ENCODE measurements at places on chromosomes 12 and 14. TPM values are rescaled to one million over a fixed set of nuclear protein-coding genes. Genes with fewer than 3 reads are reported as not detected.

GRCh38 chr14:65346895-65347294, 65.6 kb upstream of the FUT8 start:
- no peak overlapping the region for H3K27ac ChIP-seq
- no peaks in the 10 kb centered on the region for H3K4me1 ChIP-seq
- H3K27me3 ChIP-seq: no peaks in the 10 kb centered on the region
- H3K36me3 ChIP-seq: no peaks in the 10 kb centered on the region
- DNase-seq: no peak

GRCh38 chr12:94930216-94930654, 73.3 kb downstream of the NDUFA12 start:
- H3K27me3 ChIP-seq: no peaks in the 10 kb centered on the region
- H3K4me1 ChIP-seq: no peaks in the 10 kb centered on the region
- no peak overlapping the region for H3K4me3 ChIP-seq
- no peaks in the 10 kb centered on the region for H3K36me3 ChIP-seq
- H3K27ac ChIP-seq: no peak overlapping the region
- no peak for DNase-seq

KLRK1 gene
- not detected for total RNA-seq

DNA sequence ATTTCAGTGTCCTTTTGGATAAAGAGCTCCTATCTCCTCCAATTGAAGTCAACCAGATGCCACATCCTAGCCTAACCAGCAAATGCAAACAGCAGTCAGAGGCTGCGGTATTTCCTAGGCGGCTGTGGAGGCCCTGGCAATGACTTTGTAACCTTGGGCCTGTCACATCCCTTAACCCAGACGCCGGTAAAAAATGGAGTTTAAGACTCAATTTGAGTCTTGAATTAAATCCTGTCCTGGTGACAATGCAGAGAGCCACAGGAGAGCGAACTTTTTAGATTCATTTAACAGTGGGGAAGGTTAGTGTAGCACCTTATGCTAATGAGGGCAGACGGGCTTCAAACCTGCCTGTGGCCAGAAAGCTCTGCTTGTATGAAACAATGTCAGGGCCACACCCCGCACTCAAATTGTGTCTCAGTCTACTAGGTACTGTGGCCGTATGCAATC, 1.3 kb downstream of the C12orf75 start:
- no peaks in the 10 kb centered on the region for H3K36me3 ChIP-seq
- peak overlapping the region; percentile 75 for H3K4me3 ChIP-seq
- H3K27ac ChIP-seq: no peak overlapping the region
- peak; percentile 68 for DNase-seq

- DNase-seq: no peak
- H3K27ac ChIP-seq: no peak overlapping the region
- no peaks in the 10 kb centered on the region for H3K36me3 ChIP-seq
- H3K4me3 ChIP-seq: no peak overlapping the region
- no peaks in the 10 kb centered on the region for H3K27me3 ChIP-seq
Observed at GRCh38 chr12:20482491-20483054, 114.2 kb downstream of the PDE3A start.

GRCh38 chr12:1357711-1358110, 236.7 kb downstream of the FBXL14 start:
- H3K4me1 ChIP-seq: no peaks in the 10 kb centered on the region
- no peak for DNase-seq
- H3K36me3 ChIP-seq: no peaks in the 10 kb centered on the region
- no peaks in the 10 kb centered on the region for H3K27me3 ChIP-seq

DNA sequence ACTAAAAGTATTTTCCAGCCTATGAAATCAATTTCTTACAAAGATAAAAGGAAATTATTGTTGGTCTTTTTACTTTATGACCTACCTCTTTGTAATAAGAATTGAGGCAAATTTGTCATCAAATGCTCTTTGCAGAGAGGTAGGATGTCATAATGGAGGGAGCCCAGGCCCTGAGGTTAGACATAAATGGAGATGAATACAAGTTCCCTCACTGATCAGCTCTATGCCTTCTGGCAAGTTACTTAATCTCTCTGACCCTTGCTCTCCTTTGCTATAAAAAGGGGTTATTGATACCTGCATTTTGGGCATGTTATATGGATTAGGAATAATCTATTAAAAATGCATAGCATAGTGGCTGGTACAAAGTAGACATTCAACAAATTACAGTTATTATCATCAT, 146.9 kb upstream of the KRR1 start:
- H3K4me3 ChIP-seq: no peak overlapping the region
- no peaks in the 10 kb centered on the region for H3K36me3 ChIP-seq

GRCh38 chr14:68637106-68638021, 155.5 kb downstream of the ZFP36L1 start:
- no peak overlapping the region for H3K4me3 ChIP-seq
- DNase-seq: no peak
- H3K27me3 ChIP-seq: no peaks in the 10 kb centered on the region
- H3K36me3 ChIP-seq: no peaks in the 10 kb centered on the region

AMHR2 gene
- 0.24 TPM for total RNA-seq

DNA sequence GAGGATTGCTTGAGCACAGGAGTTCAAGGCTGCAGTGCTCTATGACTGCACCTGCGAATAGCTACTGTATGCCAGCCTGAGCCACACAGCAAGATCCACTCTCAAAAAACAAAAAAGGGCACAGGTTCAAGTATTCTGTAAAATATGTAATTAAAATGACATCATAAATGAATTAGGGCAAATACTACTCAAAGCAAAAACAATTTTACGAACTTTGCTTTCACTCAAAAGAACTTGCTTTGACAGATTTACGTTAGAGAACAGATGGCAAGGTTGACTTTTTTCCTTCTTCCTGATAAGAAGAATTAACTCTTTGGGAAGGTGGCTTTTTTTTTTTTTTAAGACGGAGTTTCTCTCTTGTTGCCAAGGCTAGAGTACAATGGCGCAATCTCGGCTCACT, 44.0 kb upstream of the EAPP start:
- H3K27ac ChIP-seq: no peak overlapping the region
- H3K36me3 ChIP-seq: peaks cover 31% of the 10 kb centered on the region
- H3K4me1 ChIP-seq: no peaks in the 10 kb centered on the region
- no peaks in the 10 kb centered on the region for H3K27me3 ChIP-seq
- DNase-seq: no peak

GRCh38 chr12:113184098-113184899, 979 bp downstream of the DDX54 start:
- DNase-seq: peak; percentile 19
- peaks cover 3% of the 10 kb centered on the region for H3K36me3 ChIP-seq
- H3K27ac ChIP-seq: no peak overlapping the region
- H3K4me3 ChIP-seq: peak overlapping the region; percentile 97
- H3K4me1 ChIP-seq: peaks cover 4% of the 10 kb centered on the region
- H3K27me3 ChIP-seq: no peaks in the 10 kb centered on the region

DNA sequence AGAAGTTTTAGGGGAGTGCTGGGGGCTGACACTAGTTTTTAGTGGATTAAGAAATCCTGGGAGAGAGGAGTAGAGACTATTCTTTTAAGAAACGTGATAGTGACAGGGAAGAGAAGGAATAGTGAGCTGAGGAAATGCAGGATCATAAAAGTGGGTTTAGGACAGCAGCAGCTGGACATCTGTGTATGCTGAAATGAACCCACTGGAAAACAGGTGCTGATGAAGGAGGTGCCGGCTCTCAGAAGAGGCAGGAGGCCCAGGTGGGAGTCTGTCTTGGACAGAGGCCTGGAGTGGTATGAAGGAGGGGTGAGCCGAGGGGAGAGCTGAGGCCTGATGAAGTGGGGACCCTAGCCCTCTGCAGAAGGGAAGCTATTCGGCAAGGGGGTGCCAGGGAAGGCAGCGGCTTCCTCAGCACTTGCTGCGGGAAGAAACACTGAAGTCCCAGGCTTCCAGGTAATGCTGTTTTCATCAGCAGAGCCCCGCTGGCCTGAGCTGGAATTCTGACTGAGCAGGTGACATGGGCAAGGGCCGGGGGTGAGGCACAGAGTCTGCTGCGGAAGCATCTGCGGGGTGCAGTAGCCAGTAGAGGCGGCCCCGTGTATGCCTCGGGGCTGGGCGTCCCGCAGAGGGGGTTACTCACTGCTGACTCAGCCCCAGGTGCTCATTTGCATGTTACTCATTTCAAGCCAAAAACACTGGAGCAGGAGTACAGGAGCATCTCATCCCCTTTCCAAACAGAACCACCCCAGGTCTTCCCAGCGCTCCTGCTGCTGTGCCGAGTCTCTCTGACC, 89.7 kb downstream of the TMCC3 start:
- H3K4me1 ChIP-seq: peaks cover 5% of the 10 kb centered on the region
- DNase-seq: peak; percentile 84
- H3K27ac ChIP-seq: peak overlapping the region; percentile 50
- H3K36me3 ChIP-seq: no peaks in the 10 kb centered on the region
- H3K4me3 ChIP-seq: peak overlapping the region; percentile 34
- no peaks in the 10 kb centered on the region for H3K27me3 ChIP-seq

DNA sequence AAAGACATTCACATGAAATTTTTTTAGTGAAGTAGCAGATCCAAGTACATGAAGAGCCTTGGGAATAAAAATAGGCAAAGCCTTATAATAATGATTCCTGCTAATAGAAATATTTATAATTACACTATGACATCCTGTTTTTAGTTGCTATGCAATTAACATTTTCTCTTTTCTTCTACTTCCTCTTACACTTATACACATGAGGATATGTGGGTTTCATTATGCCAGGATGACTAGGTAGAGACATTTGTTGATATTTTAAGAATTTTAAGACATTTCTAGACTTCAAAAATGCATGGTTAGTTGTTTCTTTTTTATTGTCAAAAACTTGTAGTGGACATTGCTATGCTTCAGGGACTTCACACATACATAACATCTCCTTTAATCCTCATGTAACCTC, 326.8 kb downstream of the SYT1 start:
- no peak overlapping the region for H3K4me3 ChIP-seq
- no peaks in the 10 kb centered on the region for H3K27me3 ChIP-seq
- H3K27ac ChIP-seq: no peak overlapping the region
- no peaks in the 10 kb centered on the region for H3K36me3 ChIP-seq

HOXC6 gene
- not detected for total RNA-seq

- H3K36me3 ChIP-seq: no peaks in the 10 kb centered on the region
- no peaks in the 10 kb centered on the region for H3K4me1 ChIP-seq
- no peak for DNase-seq
- no peak overlapping the region for H3K27ac ChIP-seq
Observed at GRCh38 chr12:70221626-70222025, 21.6 kb upstream of the CNOT2 start.

DNA sequence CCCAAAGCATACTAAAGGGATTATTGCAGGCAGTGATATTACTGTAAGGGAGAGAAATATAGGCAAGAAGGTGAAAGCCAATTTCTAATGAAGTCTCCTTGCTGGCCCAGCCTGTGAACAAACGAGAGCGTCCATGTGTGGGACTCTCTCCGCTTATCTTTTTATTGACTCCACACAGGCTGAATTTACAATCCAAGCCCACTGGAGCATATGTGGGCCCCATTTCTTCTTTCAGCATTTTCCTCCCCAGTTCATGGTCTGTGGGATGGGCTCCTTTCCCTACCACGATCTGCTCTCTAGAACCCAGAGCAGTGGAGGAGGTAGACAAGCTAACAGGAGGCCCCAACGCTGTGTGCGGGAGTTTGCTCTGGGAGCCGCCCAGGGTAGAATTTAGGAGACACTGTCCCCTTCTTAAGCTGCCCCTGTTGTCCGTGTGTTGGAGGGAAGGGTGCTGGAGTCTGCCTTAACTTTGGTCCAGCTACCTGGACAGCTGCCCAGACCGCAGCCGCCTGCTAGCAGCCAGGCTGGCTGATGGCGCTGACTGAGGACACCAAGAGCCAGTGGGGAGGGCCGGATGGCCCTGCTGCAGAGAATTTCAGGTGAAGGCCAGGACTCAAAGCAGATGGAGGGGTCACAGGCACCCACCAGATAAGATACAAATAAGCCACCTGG, 3.2 kb upstream of the HOXC11 start:
- peaks cover 17% of the 10 kb centered on the region for H3K4me1 ChIP-seq
- peaks cover 100% of the 10 kb centered on the region for H3K27me3 ChIP-seq
- no peak for DNase-seq
- no peak overlapping the region for H3K27ac ChIP-seq
- no peak overlapping the region for H3K4me3 ChIP-seq

PXN gene
- 69.3 TPM for total RNA-seq

STYX gene
- total RNA-seq: 43.1 TPM

- no peak for DNase-seq
- H3K27me3 ChIP-seq: no peaks in the 10 kb centered on the region
- H3K27ac ChIP-seq: no peak overlapping the region
- H3K4me1 ChIP-seq: peaks cover 5% of the 10 kb centered on the region
- no peak overlapping the region for H3K4me3 ChIP-seq
- no peaks in the 10 kb centered on the region for H3K36me3 ChIP-seq
Observed at GRCh38 chr12:126907900-126908764, 1358.8 kb upstream of the TMEM132C start.

GRCh38 chr14:66359500-66359899, 126.7 kb upstream of the CCDC196 start:
- H3K4me3 ChIP-seq: no peak overlapping the region
- peak; percentile 84 for DNase-seq
- no peaks in the 10 kb centered on the region for H3K27me3 ChIP-seq
- no peaks in the 10 kb centered on the region for H3K36me3 ChIP-seq
- H3K27ac ChIP-seq: no peak overlapping the region

DNA sequence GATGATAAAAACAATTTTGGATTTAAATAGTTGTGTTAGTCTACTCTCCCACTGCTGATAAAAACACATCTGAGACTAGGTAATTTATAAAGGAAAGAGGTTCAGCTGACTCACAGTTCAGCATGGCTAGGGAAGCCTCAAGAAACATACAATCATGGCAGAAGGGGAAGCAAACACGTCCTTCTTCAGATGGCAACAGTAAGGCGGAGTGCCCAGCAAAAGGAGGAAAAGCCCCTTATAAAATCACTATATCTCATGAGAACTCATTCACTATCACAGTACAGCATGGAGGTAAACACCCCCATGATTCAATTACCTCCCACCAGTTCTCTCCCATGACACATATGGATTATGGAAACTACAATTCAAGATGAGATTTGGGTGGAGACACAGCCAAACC, 632.1 kb downstream of the SLC16A7 start:
- H3K36me3 ChIP-seq: no peaks in the 10 kb centered on the region
- H3K4me3 ChIP-seq: no peak overlapping the region
- no peak for DNase-seq

CCDC197 gene
- total RNA-seq: not detected

RD3L gene
- not detected for total RNA-seq

PLCZ1 gene
- not detected for total RNA-seq

TAS2R31 gene
- 6.1 TPM for total RNA-seq

CACNA2D4 gene
- total RNA-seq: not detected

GRCh38 chr14:47929334-47929733, 253.9 kb upstream of the MDGA2 start:
- no peak overlapping the region for H3K27ac ChIP-seq
- H3K4me3 ChIP-seq: no peak overlapping the region
- H3K36me3 ChIP-seq: no peaks in the 10 kb centered on the region
- DNase-seq: no peak
- no peaks in the 10 kb centered on the region for H3K27me3 ChIP-seq

GRCh38 chr12:103308396-103308795, 187.4 kb downstream of the C12orf42 start:
- no peaks in the 10 kb centered on the region for H3K36me3 ChIP-seq
- no peaks in the 10 kb centered on the region for H3K4me1 ChIP-seq
- H3K27ac ChIP-seq: no peak overlapping the region
- no peak for DNase-seq

MYH7 gene
- not detected for total RNA-seq

NXPH4 gene
- 4.5 TPM for total RNA-seq
